ENCODE measurements at places on chromosomes 11 and 22.
A peak's percentile ranks its signal among the peaks of the same experiment; 100 is the strongest.

GRCh38 chr11:44571871-44572270, 6.4 kb downstream of the CD82 start:
- no peak for DNase-seq

- no peak for DNase-seq
These were observed 1129.0 kb upstream of the TENM4 start for GRCh38 chr11:80569832-80570231.

DNA sequence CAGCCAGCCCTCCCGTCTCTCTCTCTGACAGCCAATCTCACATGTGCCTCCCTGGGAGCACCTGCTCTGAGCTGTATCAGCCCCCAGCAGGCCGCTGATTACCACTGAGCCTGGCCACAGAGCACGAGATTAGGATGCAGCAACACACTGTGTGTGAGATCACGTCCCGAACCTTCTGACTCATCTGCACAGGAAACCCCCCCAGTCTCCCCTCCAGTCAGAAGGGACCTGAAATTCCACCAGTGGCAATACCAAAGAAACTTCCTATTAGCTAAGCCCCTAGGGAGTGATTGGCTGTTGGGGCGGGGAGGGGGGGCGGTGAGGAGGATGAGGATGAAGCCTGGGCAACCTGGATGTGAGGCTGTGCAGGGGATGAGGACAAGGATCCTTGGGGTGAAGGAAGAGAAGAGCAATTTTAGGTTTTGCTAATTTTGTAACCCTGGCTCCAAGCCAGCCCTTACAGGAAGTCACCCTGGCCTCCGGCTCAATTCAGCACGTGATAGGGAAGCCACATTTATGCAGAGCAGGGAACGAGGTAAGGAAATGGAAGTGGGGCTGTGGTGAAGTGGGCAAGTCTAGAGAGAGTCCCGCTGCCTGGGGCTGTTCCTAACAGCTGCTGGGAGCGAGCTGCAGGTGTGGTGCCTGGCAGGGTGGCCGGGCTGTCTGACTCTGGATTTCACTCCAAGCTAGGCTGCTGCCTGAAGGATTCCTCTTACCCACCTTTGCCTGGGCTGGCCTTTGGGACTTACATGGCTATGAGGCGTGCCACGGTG, 1.9 kb downstream of the SLC43A3 start:
- peak; percentile 97 for DNase-seq

- no peak for DNase-seq
These were observed 36.6 kb upstream of the PCF11 start for GRCh38 chr11:83120327-83120726.

- DNase-seq = no peak
These were observed 30.4 kb upstream of the MICAL2 start for GRCh38 chr11:12079726-12080556.

GRCh38 chr11:96257972-96258934, 84.7 kb downstream of the MAML2 start:
- DNase-seq = peak; percentile 59

GRCh38 chr11:104352036-104352435, 188.1 kb upstream of the PDGFD start:
- DNase-seq = no peak

- no peak for DNase-seq
These were observed 37.6 kb upstream of the PARVG start for GRCh38 chr22:44143105-44143474.

- no peak for DNase-seq
These were observed 58.0 kb upstream of the FGF3 start for GRCh38 chr11:69877235-69877634.

DNA sequence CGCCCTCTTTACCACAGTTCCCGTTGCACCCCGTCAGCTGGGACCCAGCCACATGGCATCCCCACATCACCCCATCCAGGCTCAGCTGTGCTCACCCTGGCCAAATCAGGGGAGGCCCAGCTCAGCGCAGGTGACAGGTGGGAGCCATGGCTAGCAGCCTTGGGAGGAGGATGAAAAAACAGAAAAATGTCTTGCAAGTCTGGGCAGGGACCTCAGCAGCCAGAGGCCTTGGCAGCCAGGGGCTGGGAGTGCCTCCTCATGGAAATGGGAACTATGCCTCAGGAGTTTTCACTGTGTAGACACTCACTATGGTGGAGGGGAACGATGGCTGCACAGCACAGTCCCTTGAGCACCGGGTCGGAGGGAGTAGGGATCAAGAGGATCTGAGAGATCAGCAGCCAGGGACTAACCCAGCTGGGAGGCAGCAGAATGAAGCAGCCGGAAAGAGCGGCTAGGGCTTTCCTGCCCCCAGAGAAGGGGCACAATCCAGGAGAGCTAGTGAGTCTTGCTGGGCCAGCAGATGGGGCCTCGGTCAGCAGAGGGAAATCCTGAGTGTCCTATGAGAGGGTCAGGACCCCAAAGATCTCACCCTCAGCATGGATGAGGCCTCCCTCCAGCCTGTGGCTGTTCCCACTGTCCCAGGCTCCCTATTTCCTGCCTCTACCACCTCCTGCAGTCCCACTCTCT, 6.2 kb upstream of the FTH1 start:
- DNase-seq = peak; percentile 43

DNA sequence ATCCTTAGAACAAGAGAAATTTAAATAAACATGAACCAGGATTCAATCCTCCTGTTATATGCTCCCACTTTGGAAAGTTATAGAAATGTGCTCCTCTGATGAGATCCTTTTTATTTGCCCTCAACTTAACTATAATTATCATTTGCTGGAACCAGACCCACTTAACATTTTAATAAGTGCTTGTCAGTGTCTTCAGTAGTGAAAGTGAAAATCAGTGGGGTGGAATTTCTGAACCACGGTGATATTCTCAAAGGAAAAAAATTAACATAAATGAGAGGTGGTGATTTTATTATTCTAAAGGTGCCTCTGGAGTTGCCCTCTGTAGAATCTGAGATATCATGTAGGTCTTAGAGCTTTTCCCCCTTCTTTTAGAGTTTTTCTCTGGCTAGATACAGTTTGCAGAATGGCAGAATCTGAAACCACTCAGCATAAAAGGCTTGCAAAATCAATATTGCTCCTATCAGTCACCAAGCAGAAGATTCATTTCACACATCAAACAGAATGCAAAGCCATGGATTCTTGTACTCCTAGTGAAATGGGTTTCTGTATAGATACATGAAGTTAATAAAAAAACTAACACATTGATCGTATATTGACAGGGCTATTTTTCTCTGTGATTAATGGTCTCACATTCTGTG, 213.2 kb downstream of the LUZP2 start:
- DNase-seq = no peak

DNA sequence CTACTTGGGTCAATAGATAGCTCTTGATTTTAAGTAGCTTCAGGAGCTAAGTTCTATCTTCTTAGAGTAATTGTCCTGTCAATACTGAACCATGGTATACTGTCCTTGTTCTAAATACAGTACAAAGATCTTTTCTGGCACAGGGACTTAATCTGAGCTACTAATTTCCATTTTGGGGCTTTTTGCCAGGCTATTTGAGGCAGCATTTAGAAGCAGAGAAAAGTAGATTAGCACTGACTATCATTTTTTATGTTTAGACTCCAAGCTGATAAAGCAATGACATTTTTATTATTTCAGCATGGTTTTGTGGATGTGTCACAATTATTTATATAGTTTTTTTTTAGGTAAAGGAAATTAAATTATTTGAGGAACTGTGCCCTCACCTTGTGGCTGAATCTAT, 163.2 kb downstream of the FAT3 start:
- DNase-seq = no peak

DNA sequence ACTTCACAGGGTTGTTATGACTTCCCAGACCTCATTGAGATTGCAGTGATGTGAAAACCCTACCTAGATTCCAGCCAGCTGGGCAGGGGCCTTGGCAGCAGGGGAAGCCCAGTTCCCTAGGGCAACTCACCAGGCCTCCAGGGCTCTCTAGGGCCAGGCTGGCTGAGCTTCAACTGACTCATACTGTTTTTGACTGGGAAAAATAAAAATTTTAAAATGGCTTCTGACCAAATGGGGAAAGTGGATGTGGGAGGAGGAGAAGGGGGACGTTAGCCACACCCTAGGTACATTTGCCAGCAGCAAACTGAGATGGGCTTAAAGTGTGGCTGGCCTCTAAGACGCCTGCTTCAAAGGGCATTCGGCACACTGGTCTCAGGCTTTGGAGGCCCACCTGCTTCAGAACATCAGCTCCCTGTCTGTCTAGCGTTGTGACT, 39.0 kb downstream of the BMAL1 start:
- no peak for DNase-seq

DNA sequence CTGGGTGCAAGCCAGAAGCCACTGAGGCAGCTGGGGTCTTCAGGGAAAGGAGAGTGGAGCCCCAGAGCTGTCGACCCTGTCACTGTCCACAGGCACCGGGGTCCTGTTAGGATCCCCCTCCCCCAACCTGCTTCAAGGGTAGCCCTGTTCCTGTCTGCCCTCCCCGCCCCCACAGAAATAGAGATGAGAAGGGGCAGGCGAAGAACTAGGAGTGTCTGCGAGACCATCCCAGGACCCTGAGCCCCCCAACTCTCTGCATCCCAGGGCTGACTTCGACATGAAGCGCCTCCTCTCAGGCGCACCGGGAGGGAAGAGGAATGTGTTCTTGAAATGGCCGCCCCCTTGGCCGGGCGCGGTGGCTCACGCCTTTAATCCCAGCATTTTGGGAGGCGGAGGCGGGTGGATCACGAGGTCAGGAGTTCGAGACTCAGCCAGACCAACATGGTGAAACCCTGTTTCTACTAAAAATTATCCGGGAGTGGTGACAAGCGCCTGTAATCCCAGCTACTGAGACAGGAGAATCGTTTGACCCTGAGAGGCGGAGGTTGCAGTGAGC, 607 bp upstream of the ZNF70 start:
- DNase-seq = no peak

DNA sequence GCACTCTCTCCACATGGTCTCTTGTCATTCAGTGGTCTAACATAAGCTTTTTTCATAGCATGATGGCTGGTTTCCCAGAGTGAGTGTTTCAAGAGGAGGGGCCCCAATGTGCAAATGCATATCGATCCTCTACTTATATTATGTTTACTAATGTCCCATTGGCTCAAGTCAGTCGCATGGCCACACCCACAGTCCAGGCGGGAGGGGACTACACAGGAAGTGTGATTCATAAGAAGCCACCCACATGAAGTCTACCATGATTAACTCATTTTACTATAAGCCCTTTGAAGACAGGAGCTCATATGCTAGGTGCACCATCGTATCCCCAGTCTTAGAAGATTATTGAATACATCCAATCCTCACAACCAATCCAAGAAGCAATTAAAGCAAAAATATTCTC, 89.5 kb upstream of the ISX start:
- no peak for DNase-seq

DNA sequence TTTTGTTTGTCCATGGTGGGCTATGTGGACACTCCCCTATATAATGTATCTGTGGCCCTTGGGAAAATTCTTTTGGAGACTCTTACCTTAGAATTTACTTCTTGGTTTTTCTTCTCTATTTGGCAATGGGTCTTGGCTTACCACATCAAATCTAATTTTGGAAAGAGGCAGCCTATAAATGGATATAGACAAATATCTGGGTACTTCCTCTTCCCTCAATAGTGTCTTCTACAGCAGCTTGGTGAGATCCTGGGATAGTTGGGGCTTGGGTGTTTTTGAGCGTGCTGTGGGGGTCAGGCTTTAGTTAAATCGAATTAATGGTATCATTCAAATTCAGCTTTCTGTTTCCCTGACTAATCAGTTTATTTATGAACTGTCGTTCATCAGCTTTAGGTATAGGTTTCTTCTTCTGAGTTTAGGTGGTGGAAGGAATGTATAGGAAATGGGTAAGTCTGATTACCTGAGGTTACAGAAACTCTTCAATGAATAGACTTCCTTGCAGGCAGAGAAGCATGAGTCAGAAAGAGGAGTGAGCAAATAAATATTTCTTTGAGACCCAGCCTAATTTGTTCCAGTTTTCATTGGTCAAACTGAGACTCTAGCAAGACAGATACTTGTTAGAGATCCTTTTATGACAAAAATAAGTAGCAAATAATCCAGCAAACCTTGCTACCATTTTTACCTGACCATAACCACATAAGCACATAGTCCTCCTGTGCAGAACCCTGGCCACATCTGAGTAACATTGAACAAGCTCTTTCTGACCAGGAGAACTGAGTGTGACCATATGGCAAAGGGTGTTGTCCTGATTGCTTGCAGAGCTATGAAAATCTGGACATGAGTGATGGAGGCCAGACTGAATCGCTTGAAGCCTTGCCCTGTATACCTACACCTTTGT, 68.6 kb upstream of the SORL1-AS1 start:
- peak; percentile 25 for DNase-seq

DNA sequence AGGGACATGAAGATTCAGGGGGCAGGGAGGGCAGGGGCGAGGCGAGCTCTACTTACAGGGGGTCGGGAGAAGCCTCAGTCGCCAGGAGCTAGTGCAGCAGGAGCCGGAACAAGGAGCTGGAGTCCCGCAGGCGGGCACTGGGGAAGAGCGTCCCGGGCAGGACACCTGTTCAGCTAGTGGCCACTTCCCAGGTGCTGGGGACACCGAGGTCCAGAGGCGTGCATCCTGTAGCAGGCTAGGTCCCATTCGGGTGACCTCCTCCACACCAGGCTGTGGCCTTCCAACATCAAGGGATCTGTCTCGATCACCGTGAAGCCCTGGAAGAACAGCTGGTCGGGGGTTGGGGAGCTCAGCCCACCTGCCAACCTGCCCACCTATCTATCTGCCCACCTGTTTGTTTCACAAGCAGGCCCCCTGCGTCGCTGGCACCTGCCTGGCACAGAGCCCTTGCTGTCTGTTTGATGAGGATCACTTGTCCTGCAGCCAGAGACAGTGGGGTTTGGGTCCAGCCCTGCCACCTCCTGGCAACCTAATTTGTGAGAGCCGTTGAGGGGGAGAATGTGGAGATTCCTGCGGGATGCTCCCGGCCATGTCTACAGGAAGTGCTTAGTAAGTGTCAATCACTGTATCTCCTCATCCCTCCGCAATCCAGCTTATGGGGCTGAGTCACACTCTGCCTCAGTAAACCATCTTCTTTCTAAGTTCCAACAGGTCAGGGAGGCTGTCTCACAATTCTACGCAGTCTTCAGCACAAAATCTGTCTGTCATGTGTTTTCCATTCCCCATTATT, 940.9 kb downstream of the BRD1 start:
- DNase-seq = no peak

DNA sequence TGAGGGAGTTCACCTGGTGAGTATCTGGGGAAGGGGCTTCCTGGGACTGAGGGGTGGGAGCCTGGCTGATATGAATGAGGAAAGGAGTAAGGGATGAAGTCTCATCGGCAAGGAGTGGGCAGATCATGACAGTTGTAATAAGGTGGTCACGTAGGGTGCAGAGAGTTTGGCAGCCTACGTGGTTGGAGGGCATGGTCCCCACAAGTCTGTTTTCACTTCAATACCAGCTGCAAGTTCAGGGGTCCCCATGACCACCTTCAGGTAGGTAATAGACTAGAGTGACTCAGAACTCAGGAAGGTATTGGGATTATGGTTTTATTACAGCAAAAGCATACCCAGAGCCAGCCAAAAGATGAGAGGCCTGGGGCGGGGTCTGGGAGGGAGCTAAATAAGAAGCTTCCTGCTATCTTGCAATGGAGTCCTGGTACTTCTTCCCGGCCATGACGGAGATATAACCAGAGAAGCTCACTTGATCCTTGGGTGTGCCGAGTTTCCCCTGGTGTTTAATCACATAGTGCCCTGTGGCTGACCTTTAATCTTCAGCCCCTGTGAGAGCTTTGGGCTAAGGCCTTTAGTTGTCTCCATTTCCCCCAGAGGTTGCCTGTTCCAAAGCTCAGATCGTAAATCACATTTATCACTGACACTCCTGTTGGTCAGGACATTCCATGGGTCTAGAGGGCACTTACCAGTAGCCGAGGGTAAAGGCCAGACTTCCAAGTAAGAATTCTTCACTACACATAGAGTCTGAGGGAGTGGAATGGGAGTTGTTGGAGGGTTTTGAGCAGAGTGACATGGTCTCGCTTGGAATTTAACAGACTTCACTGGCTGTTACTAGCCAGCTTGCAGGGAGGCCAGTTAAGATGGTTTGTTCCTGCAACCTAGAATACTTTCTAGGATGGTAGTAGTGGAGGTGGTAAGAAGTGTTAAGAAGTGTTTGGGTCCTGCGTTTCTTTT, 9.1 kb downstream of the SLC3A2 start:
- no peak for DNase-seq

Measured in suppressor macrophage treated with lipopolysaccharide for 4 hours (primary cell).